Right atrium auricular region (tissue), 2 donors: ENCODE measurements at places on chromosomes 12 and 14.

DNA sequence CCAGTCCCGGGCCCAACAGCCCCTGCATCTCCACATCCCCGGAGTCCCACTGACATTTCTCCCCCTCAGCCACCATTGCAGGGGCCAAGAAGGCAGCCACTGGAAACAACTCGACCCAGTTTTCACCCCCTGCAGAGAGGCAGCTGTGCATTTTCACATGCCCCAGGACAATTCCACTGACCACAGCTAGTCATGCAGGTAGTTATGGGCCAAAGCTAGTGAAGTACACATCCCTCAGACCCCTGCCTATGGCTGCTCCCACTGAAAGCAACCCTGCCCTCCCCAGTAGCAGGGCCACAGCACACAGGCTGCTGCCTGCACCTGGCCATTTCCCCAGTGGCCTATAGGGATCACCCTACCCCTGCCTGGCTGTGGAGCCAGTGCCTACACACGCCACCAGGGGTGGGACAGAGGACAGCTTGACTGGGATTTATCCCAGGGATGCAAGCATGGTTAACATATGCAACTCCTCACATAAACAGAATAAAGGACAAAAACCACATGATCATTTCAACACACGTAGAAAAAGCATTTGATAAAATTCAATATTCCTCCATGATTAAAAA, 154.0 kb downstream of the NDUFA12 start:
- no peak for DNase-seq

DNA sequence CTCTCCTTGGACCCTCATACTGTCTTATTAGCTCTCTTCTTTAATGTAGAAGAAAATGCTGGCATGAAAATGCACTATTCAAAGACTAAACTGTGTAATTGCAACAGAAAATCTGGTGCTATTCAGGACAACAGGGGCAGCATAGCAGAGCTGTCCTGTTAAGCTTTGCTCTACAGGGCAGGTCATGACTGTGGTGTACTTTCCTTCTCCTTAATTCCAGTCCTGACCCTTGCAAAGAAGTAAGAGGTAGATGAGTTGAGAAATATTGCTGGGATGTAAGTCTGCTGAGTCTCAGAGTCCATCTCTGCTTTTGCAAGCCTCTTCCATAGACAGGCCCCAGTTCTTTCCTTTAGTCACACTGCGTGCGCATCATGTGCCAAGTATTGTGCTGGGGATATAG, 52.6 kb upstream of the STK38L start:
- no peak for DNase-seq

- no peak for DNase-seq
Measured at GRCh38 chr12:126602612-126603011, 1537.4 kb downstream of the AACS start.

DNA sequence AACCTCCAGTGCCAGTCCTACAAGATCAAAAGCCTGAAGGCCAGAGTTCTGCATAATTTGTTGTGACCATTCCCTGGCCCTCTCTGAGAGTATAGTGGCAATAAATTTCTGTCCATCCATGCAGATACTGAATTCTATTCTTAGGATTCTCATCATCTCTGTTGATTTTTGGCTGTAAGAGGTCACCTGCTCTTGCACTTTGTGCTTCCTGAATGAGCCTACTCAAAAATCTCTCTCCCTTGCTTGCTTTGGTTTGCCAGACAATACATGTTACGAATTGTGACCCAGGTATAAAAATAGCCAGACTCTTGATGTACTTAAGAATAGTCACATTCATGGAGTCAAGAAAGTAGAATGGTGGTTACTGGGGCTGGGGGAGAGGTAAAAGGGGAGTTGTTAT, 16.7 kb downstream of the ZNF664 start:
- no peak for DNase-seq

DNA sequence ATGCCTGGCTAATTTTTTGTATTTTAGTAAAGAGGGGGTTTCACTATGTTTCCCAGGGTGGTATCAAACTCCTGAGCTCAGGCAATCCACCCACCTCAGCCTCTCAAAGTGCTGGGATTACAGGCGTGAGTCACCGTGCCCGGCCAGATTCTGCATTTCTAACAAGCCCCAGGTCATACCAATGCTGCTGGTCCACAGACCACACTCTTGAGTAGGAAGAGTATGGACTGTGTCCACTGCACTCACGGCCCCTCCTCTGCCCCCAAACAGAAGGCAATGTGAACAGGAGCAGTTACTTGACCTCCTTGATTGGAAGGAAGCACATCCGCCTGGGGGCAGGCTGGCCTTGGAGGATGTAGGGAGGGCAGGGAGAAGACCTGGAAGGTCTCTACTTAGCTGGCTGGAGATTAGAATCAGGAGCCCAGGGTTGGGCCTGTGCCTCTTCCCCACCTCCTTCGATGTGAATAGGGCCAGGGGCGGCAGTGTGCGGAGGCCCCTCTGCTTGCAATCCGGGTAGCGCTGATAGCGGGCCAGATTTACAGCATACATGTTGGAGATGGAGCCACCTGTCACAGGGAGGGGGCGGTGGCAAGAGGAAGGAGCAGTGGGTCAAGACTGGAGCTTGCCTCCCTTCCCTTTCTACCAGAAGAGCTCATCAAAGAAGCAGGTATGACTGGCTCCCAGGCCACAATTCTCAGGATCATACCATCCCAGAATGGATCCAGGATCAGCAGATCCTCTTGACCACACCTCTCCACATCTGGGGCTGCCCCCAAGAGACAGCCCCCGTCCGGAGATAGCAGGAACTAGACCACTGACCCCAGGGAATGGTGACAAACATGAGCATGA, 9.4 kb upstream of the ZNF740 start:
- no peak for DNase-seq

DNA sequence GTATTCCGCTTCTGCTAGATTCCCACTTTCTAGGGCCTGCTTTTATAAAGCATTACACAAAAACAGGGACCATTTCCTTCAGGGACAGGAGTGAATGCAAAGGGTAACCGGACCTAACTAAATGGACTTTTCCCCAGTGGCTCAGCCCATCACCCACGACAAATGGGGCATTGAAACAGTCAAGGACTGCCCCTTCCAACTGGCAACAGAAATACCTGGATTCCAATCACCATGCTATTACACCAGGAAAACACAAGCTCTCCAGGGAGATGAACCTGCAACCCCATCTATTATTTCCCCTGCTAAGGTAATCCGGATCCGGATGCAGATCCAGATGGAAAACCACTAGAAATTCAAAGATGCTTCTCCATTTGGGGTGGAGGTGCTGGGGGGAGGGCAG, 1.0 kb downstream of the MPHOSPH9 start:
- DNase-seq, result no peak

DNA sequence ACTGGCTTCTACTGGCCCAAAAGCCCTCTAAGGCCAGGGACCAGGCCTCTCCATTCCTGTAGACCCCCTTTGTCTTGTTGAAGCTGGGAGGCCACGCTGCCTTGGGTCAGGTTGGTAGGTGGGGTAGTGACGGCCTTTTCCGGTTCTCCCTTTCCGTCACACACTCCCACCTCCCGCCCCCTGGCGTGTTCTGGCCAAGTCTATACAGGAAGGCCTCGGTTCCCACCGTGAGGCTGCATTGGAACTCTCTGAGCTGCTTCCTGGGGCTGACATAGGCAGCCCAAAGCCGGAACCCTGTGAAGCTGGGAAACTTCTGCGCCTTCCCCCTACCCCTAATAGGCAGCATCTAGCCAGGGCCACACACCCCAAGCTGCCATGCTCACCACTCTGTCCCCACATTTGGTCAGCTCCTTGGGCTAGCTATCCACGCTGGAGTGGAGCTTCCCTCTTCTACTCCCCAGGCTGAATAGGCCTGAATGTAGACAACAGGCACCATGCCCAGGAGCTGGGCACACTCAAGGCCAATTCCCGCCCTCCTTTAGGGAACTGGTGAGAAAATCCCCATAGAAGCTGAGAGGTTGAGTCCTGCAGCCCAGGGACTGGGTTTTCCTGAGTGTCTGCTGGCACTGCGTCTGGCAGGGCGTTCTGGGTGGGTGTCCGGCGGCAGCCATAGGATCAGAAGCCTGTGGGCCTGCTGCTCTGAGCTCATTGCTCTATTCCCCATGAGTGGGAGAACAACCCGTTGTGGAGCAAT, 35.7 kb downstream of the RIN3 start:
- DNase-seq, result no peak
